ENCODE measurements at places on chromosomes 7 and 10. TPM values are rescaled to one million over a fixed set of nuclear protein-coding genes. Genes with fewer than 3 reads are reported as not detected.

The FAM13C gene
- 79.9 TPM for total RNA-seq

DNA sequence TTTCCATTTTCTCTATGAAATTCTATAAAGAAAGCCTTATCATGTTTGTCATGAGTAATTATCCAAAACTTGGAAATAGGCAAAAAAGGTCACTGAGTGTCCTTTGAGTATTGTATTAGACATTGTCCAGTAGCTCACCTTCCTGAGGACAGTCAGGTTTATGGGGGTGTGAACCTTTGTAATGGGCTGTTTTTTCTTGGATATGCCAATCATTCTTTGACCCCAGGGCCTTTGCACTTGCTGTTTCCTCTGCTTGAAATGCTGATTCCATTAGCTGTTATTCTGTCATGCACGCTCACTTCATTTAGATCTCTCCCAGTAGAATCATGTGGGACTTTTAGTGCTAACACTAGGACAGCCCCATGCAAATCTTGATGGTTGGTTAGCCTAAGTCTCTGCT, 4.9 kb downstream of the CCDC172 start:
- no peak for ATAC-seq

The UPK3BL2 gene
- total RNA-seq: 3.9 TPM

The MPP7 gene
- 61.4 TPM for total RNA-seq

The FAM131B gene
- total RNA-seq: 1.6 TPM

- no peak for ATAC-seq
Observed at GRCh38 chr7:65832281-65832680, 40.6 kb upstream of the VKORC1L1 start.

The MMP21 gene
- 0.13 TPM for total RNA-seq

DNA sequence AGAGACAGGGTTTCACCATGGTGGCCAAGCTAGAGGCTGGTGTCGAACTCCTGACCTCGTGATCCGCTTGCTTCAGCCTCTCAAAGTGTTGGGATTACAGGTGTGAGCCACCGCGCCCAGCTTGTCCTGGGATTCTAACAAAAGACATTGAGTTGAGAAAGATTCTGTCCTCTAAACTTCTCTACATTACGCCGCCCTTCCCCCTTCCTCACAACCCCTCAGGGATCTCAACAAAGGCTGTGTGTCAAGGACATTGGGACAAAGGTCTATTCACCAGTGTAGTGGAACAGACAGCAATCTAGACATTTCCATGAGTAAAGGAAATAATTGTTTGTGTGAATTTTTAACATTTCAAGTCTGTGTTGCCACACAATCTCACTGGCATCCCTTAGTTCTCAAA, 68.8 kb upstream of the KIF5B start:
- ATAC-seq: no peak

- ATAC-seq: no peak
Observed at GRCh38 chr7:139246494-139246893, 15.5 kb downstream of the UBN2 start.

GRCh38 chr10:61475449-61475873, 22.3 kb upstream of the TMEM26 start:
- no peak for ATAC-seq

GRCh38 chr7:93910076-93910994, 4.0 kb downstream of the GNGT1 start:
- peak; percentile 83 for ATAC-seq

Measured in gastroesophageal sphincter (tissue), 4 donors.